ENCODE measurements at places on chromosomes 4 and X. TPM values are rescaled to one million over a fixed set of nuclear protein-coding genes. Genes with fewer than 3 reads are reported as not detected.

- DNase-seq = no peak
Observed at GRCh38 chr4:127052742-127053141, 580.0 kb upstream of the INTU start.

DNA sequence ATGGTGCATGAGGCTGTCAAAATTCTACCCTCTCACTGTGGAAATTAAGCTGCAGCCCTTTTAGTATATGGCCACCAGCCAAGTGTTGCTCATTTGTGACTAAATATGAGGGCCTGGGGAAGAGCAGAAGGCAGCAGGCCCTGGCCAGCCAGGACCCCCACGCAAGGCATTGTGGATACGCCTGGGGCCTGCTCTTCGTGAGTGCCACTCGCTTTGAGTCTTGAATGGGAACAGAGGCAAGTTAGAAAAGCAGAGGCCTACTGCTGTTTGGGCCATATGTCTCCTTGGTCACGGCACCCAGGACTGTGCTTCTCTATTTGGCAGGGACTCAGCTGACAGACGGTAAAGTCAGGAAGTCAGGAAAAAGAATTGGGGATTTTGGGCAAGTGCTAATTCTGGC is 10.9 kb downstream of the RTL5 start:
- no peak for DNase-seq

DNA sequence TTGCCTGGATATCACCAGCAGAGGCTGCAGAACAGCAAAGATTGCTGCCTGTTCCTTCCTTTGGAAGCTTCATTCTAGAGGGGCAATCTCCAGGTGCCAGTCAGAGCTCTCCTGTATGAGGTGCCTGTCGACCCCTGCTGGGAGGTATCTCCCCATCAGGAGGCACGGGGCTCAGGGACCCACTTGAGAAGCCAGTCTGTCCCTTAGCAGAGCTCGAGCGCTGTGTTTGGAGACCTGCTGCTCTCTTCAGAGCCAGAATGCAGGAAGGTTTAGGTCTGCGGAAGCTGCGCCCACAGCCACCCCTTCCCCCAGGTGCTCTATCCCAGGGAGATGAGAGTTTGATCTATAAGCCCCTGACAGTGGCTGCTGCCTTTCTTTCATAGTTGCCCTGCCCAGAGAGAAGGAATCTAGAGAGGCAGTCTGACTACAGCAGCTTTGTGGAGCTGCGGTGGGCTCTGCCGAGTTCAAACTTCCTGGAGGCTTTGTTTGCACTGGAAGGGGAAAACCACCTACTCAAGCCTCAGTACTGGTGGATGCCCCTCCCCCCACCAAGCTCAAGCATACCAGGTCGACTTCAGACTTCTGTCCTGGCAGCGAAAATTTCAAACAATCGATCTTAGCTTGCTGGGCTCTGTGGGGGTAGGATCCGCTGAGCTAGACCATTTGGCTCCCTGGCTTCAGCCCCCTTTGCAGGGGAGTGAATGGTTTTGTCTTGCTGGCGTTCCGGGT is 57.9 kb downstream of the DKK2 start:
- peak; percentile 61 for DNase-seq

DNA sequence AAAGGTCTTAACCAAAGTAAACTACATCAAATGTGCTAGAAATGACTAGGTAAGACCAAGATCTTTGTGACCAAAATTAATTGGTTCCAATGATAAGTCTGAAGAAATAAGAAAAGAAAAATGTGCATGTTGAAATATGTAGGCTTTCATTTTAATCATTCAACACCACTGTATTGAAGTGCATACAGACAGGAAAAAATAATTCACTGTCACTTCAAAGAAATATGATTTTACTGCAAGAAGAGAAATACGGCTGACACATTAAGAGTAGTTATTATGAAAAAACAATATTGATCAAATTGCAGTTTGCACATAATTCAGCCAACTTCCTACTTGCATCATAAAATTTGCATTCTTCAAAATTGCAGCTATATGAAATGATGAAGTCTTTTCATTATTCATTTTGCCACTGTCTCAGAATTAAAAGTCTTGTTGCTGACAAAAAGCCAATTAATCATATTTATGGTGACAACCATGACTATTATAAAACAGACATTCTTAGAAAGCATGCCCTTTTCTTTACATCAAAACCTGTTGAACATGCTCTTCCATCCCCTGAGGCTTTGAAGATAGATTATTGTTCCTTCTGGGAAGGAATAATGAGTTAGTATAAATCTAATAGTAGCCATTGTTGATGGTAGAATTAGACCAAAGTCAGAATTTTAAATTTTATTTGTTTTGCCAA is 405.9 kb upstream of the MAD2L1 start:
- DNase-seq = no peak

DNA sequence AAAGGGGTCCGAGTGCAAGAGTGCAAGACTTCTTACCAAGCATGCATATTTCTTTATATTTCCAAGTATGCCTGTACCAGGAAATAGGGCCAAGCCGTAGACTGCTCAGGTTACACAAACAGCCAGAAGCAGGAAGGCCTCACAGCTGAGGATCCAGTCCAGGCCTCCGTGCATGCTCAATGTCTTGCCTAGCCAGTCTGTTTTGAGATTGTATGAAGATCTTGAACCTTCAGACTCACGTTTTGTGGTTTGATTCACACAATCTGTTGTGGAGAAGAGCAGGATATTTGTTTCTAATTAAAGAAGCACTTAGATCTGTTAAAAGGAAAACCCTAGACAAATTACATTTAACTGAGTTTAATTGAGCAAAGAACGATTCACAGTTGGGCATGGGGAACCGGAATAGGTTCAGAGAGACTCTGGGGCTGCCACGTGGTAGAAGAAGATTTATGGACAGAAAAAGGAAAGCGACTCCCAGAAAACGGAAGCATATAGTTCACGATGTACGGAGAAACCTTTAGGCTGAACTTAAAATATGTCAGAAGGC is 1.2 kb downstream of the MGST2 start:
- DNase-seq = peak; percentile 30

- no peak for DNase-seq
Observed at GRCh38 chr4:73383452-73383851, 20.6 kb upstream of the ALB start.

DNA sequence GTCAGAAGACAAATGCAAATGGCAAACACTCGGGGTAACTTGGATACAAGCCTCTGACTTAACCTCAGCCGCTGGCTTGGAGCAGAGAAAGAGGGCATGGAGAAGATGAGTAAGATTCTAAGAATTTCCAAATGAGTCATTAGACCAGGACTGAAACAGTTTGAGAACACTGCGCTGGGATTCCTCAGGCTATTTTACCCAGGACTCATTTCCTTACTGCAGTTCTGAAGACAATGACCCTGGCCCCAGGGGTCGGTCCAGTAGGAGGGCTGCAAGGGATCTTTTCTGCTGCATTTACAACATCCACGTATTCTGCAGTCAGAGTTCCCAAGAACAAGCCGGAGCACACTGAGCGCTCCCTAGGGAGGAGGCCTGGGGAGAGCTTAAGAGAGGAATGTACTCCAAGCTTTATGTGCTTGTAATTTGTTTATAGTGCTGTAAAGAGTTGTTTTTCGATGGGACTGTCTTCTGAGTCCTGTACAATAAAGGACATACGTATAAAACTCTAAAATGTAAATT is 27.3 kb upstream of the SORBS2 start:
- DNase-seq = peak; percentile 93

DNA sequence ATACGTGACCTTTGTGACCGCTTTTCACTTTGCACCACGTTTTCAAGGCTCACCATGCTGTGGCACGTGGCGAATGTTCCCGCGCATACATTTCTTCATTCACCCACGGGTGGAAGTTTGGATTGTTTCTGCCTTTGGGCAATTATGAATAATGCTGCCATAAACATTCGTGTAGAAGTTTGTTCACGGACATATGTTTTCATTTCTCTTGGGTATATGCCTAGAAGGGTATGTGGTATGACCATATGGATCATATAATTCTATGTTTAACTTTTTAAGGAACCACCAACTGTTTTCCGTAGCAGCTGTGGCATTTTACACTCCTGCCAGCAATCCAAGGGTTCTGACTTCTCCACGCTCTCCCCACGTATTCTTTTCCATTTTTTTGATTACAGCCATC is 60.9 kb upstream of the MXD4 start:
- DNase-seq = no peak

- no peak for DNase-seq
Observed at GRCh38 chrX:50617183-50617582, 146.6 kb upstream of the DGKK start.

- no peak for DNase-seq
Observed at GRCh38 chr4:146330392-146330791, 116.1 kb downstream of the REELD1 start.

DNA sequence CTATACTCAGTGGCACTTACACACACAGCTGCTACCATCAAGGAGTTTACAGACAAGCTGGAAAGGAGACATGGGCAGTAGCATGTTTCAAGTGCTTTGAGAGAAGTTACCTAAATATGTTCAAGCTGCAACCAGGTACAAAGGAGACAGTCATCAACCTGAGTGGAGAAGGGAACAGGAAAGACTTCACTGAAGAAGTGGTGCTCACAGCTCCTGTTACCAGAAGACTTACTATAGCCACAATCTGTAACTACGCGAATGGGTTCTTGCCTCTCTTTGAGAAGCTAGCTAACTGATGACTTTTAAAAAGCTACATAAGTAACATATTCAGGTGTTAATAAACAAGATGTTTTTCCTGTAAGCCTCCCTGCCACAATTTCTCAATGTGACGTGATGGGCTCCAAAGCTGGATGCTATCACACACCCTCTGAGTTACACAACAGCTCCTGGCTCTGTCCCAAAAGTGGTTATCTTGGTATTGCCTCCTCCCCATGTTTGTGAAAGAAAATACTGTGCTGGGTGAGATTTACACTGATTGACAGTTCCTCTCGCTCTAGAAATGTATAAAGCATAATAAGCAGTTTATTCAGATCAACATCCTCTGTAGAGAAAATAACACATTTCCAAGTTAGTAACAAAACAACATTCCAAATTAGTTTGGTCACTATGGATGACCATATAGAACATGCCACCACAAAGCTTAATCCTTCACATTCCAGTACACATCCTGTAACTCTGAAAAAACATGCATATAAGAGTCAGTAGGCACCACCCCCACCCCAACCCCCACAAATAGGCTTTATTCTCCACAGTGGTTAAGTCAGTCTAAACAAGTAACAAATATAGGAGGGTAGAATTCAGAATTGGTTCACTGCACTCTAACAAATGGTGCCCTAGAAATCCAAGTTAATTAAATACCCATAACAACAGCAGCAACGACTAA is 81.8 kb downstream of the FRYL start:
- no peak for DNase-seq

- no peak for DNase-seq
Observed at GRCh38 chr4:37639551-37640285, 46.5 kb downstream of the RELL1 start.

Gene FGFR3
- 17.4 TPM for total RNA-seq

Gene HSFX2
- total RNA-seq = not detected

Gene CCNB3
- total RNA-seq = 0.74 TPM

Gene XPNPEP2
- total RNA-seq = not detected

Gene OPHN1
- 3.8 TPM for total RNA-seq

Gene GLOD5
- not detected for total RNA-seq

Gene TGIF2LX
- total RNA-seq = not detected

Data from GM23338 (cell line).